ENCODE measurements at places on chromosomes 5 and 9.

DNA sequence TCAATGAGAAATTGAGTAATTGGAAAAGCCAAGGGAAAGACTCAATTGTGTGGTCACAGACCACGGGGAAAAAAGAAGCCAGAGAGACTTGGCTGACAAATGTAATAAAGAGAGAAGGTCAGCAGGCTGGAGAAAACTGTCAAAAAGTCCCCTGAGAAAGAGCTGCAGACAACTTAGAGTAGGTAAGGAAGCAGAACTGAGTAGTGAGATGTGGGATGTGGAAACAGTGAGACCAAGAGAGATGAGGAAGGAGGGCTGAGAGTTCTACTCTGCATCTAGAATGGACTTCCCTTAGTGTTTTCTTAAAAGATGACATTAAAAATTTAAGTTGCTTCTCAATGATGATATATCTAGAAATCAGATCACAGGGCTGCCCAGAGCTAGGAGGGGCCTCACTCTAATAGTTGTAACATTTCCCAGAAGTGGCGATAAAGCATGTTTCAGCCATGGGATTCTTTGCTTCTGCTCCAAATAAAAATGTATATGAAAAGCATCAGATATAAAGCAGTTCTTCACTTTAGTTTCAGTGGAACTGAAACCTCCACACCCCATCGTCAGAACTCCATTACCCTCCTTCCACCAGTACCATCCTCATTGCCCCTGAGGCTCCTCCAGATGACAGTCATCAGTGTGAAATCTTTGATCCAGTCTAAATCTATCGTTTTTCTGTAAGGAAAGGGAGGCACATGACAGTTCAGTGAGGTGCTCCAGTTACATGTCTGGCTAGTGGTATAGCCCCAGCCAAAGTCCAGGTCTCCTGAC is 80.6 kb downstream of the SPEF2 start:
- H3K36me3 ChIP-seq: peaks cover 2% of the 10 kb centered on the region
- H3K27me3 ChIP-seq: peaks cover 1% of the 10 kb centered on the region
- no peak overlapping the region for H3K4me3 ChIP-seq
- no peak for DNase-seq

DNA sequence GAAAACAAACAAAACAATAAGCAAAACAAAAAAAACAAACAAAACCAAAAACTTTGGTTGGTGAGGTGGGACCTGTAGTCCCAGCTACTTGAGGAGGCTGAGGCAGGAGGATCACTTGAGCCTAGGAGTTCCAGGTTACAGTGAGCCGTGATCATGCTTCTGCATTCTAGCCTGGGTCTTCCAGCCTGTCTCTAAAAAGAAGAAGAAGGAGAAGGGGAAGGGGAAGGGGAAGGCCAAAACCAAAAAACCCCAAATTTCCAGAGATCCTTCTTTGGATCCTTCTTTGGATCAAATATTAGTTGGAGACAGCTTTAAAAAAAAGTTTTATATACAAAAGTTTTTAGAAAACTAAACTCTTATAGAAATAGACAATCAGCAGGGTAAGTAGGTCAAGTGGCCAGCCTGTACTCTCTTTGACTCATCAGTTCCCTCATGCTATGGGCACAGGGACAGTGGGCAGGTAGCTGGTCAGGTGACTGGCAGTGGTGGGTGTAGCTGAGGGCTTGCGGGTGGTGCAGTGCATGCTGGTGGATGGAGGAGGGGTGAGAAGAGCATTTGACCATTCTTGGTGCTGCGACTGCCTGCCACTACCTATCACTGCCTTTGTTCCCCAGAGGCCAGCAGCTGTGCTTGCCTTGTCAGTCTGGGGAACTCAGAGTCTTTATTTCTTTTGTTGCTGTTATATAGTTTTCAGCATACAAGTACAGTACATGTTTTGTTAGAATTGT is 12.6 kb downstream of the RCL1 start:
- peaks cover 16% of the 10 kb centered on the region for H3K4me1 ChIP-seq
- peaks cover 53% of the 10 kb centered on the region for H3K36me3 ChIP-seq
- no peaks in the 10 kb centered on the region for H3K27me3 ChIP-seq
- no peak overlapping the region for H3K4me3 ChIP-seq
- no peak for DNase-seq

DNA sequence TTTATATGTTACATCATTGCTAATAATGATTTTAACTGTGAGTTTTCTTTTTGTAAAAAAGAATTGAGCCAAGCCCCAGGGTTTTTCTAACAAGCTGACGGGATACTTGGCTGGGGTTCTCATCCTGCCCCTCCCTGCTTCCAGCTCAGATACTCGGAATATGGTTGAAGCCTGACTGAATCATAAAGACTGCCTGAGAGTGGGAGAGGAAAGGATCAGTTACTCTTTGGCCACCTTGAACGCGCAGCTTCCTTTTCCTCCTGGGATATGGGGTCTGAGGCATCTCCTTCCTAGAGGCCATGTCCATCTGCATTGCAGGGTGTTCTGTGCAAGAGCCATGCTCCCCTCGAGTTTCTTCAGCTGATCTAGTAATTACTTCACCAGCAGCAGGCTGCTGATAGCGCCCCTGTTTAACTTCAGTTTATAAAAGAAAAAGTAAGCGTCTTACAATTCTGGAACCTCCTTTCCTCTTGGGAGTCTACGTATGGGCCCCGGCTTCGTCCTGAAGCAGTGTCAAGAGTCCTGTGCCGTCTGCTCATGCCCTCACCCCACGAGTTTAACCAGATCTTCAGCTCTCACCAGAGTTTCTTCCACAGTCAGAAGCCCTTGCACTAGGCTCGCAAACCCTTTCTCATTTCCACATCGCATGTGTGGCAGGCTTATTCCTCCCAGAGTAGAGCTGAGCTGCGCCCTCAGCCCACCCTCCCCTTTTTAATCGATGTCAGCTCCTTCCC is 130.0 kb downstream of the MVB12B start:
- peaks cover 3% of the 10 kb centered on the region for H3K4me1 ChIP-seq
- H3K27me3 ChIP-seq: peaks cover 25% of the 10 kb centered on the region
- no peak overlapping the region for H3K4me3 ChIP-seq
- H3K27ac ChIP-seq: no peak overlapping the region
- no peak for DNase-seq

DNA sequence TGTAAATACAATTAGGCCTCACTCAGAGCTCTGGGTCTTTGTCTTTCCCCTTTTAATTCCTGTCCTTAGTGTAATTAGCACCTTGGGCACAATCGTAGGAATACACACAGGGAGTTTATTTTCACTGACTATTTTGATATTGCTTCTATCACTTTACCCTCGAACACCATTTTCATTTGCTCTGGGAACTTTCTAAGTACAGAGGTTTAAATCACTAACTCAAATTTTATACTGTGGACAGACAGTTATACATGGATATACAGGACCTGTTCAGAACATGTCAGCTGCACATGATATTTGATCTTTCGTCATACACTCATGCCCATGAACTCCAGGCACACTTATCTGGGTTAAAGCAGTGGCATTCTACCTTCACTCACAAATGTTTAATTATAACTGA is 217.8 kb upstream of the TMEM161B start:
- H3K27ac ChIP-seq: no peak overlapping the region
- H3K4me3 ChIP-seq: no peak overlapping the region
- H3K27me3 ChIP-seq: peaks cover 13% of the 10 kb centered on the region
- H3K4me1 ChIP-seq: no peaks in the 10 kb centered on the region
- H3K36me3 ChIP-seq: no peaks in the 10 kb centered on the region

- peak overlapping the region; percentile 89 for H3K27ac ChIP-seq
- DNase-seq: no peak
- H3K4me3 ChIP-seq: peak overlapping the region; percentile 95
Observed at GRCh38 chr5:175659546-175660253, 1.8 kb downstream of the HRH2 start.

DNA sequence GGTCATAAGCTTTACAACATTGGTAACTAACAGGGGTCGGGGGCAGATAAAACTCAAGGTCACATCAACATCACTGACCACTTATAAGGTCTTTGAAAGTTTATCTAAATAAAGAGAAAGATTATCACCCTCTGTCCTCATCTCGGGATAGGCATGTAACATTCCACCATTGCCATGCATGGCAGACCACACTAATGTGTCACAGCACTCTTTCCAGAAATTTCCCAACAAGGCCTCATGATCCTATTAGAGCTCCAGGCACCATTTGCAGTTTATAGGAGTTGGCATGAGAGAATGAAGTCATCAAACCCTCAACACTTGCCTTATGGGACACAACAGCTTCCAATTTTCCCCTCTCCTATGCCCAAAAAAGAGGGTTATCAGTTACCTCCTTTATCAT is 31.9 kb upstream of the ZNF622 start:
- H3K27ac ChIP-seq: no peak overlapping the region
- H3K36me3 ChIP-seq: peaks cover 27% of the 10 kb centered on the region
- H3K4me3 ChIP-seq: no peak overlapping the region
- no peak for DNase-seq
- H3K27me3 ChIP-seq: no peaks in the 10 kb centered on the region

DNA sequence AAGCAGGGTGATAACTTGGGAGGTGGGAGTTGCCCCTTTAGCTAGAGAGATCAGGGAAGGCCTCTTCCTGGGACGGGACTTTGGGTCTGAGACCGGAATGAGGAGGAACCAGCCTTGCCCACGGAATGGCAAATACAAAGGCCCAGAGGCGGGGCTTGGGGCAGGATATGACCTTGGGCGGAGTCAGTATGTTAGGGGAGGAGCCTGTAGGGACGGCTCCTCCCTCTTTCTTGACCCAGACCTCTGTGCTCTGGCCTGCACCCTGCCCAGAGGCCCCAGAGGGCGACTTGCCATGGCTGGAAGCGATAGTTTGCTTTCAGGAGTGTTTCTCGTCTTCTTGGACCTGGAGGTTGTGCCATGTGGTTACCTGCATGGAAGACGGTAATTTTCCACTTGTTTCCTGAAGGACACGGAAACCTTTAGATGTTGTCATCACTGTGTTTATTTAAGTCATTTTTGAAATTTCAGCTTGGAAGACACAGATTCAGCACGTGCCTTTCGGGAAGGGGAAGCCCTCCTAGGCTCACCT is 85.6 kb downstream of the DAB2IP start:
- no peak for DNase-seq
- no peak overlapping the region for H3K27ac ChIP-seq
- H3K36me3 ChIP-seq: no peaks in the 10 kb centered on the region
- H3K27me3 ChIP-seq: peaks cover 40% of the 10 kb centered on the region
- no peak overlapping the region for H3K4me3 ChIP-seq
- H3K4me1 ChIP-seq: peaks cover 5% of the 10 kb centered on the region

- H3K36me3 ChIP-seq: peaks cover 72% of the 10 kb centered on the region
- no peaks in the 10 kb centered on the region for H3K4me1 ChIP-seq
- DNase-seq: no peak
- no peak overlapping the region for H3K27ac ChIP-seq
- no peaks in the 10 kb centered on the region for H3K27me3 ChIP-seq
Observed at GRCh38 chr5:132608107-132608506, 49.9 kb upstream of the IL13 start.

DNA sequence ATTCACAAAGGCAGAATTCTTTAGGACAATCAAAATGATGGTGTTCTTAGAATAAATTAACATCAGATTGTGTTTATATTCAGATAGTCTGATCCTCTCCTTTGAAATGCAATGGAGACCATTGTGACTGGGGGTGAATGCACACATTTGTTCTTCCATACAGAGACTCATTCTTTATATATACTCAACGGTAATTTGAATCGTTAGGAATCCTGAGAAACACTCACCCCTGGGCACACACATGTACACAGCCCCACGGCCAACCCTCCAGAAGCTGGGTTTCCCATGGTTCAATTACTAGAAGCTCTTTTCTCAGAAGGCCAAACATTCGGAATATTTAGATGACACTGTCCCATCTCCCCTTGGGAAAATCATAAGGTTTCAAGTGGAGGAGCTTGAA is 57.5 kb upstream of the EPB41L4B start:
- H3K4me1 ChIP-seq: no peaks in the 10 kb centered on the region
- H3K27ac ChIP-seq: no peak overlapping the region
- H3K4me3 ChIP-seq: no peak overlapping the region
- H3K36me3 ChIP-seq: no peaks in the 10 kb centered on the region
- no peak for DNase-seq

GRCh38 chr5:173981185-173981761 is 7.7 kb upstream of the C5orf47 start:
- no peaks in the 10 kb centered on the region for H3K4me1 ChIP-seq
- no peak overlapping the region for H3K4me3 ChIP-seq
- H3K27me3 ChIP-seq: peaks cover 36% of the 10 kb centered on the region
- DNase-seq: peak; percentile 31

- H3K36me3 ChIP-seq: peaks cover 75% of the 10 kb centered on the region
- H3K27ac ChIP-seq: no peak overlapping the region
- H3K27me3 ChIP-seq: no peaks in the 10 kb centered on the region
Observed at GRCh38 chr5:180284149-180284548, 7.7 kb downstream of the MAPK9 start.

DNA sequence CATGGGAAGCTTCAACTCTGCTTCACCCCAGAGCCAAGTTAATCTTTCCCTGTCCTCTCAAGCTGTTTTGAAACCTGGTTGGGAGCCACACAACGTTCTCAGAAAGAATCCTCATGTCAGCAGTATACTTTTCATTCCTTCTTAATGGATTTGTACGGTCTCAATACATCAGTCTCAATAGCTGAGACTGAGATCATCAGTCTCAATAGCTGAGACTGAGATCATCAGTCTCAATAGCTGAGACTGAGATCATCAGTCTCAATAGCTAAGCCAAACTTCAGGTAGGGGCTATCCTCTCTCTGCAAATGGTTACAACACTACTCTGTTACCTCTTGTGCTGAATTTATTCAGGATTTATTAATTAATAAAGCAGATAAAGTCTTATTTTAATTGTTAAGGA is 1317.4 kb upstream of the CDH9 start:
- no peak overlapping the region for H3K27ac ChIP-seq
- no peaks in the 10 kb centered on the region for H3K4me1 ChIP-seq
- H3K4me3 ChIP-seq: no peak overlapping the region
- no peak for DNase-seq
- H3K27me3 ChIP-seq: no peaks in the 10 kb centered on the region

GRCh38 chr9:130462685-130463540 is 18.2 kb downstream of the ASS1 start:
- no peak overlapping the region for H3K27ac ChIP-seq
- no peak for DNase-seq
- no peaks in the 10 kb centered on the region for H3K36me3 ChIP-seq
- no peaks in the 10 kb centered on the region for H3K4me1 ChIP-seq
- H3K27me3 ChIP-seq: peaks cover 17% of the 10 kb centered on the region

- H3K4me3 ChIP-seq: peak overlapping the region; percentile 50
- H3K27ac ChIP-seq: peak overlapping the region; percentile 51
- no peak for DNase-seq
- no peaks in the 10 kb centered on the region for H3K36me3 ChIP-seq
- H3K4me1 ChIP-seq: peaks cover 32% of the 10 kb centered on the region
Observed at GRCh38 chr5:43021151-43021550, 19.0 kb downstream of the ANXA2R start.

- no peak overlapping the region for H3K27ac ChIP-seq
- no peak overlapping the region for H3K4me3 ChIP-seq
- H3K27me3 ChIP-seq: peaks cover 2% of the 10 kb centered on the region
- DNase-seq: no peak
Observed at GRCh38 chr5:90294604-90295003, 115.0 kb downstream of the CETN3 start.

All from activated CD4-positive, alpha-beta T cell treated with anti-CD3 and anti-CD28 coated beads, Interleukin-2, amount 10 ng/mL, durations not matched to agents 24 days and 14 days (primary cell).